Panc1 (cell line): ENCODE measurements at places on chromosomes 13 and 19. TPM values are rescaled to one million over a fixed set of nuclear protein-coding genes. Genes with fewer than 3 reads are reported as not detected.

Gene STOML3
- total RNA-seq = not detected

Gene REX1BD
- total RNA-seq = 32.0 TPM

Gene ZNF573
- 13.3 TPM for total RNA-seq

Gene PTGIR
- total RNA-seq = 0.08 TPM

Gene CRTC1
- total RNA-seq = 18.2 TPM

Gene PCSK4
- 9.9 TPM for total RNA-seq

Gene KLF1
- 0.10 TPM for total RNA-seq

Gene ZNF177
- 4.6 TPM for total RNA-seq

Gene CLDND2
- total RNA-seq = 0.95 TPM

Gene TNNI3
- 14.6 TPM for total RNA-seq

Gene ITGBL1
- 14.3 TPM for total RNA-seq

Gene CABP5
- total RNA-seq = not detected

Gene HSH2D
- total RNA-seq = not detected

Gene C19orf12
- total RNA-seq = 43.4 TPM

Gene PLEKHF1
- 22.4 TPM for total RNA-seq

Gene NLRP5
- total RNA-seq = not detected

Gene FGF21
- not detected for total RNA-seq

Gene ZNF813
- 9.6 TPM for total RNA-seq

Gene CLEC4G
- total RNA-seq = not detected

Gene PRMT1
- total RNA-seq = 219 TPM

Gene GFY
- not detected for total RNA-seq

Gene GPC6
- 4.8 TPM for total RNA-seq

Gene FPR2
- not detected for total RNA-seq

Gene SIGLEC14
- total RNA-seq = not detected

Gene ZNF83
- total RNA-seq = 31.9 TPM

Gene PCDH17
- 0.26 TPM for total RNA-seq

Gene KBTBD6
- total RNA-seq = 7.9 TPM
